CD4-positive, alpha-beta memory T cell (primary cell): ENCODE measurements at places on chromosomes 13 and 19.

DNA sequence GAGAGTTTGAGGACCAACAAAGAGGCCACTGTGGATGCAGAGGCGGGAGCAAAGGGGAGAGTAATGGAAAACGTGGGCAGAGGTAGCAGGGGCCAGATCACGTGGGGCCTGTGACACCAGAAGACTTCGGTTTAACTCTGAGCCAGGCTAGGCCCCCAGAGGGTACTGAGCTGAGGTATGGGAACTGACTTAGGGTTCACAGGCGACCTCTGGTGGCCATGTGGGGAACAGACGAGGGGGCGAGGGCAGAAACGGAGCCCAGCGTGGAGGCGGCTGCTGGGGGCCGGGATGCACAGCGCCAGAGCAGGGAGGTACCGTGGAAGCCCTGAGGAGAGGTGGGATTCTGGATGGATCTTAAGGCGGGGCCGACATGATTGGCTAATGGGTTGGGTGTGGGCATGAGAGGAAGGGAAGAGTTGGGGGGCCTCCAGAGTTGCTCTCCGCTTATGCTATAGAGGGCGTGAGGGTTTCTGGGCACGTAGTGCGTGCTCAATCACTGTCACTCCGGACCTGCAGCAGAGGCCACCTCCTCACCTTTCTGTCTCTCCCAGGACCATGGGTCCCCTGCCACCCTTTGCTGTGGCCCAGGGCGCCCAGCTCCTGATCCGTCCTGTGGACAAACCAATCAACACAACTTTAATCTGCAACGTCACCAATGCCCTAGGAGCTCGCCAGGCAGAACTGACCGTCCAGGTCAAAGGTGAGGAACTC is 13.7 kb downstream of the PVR start:
- peak; percentile 45 for DNase-seq

GRCh38 chr13:113297370-113298042 is 467 bp downstream of the LAMP1 start:
- peak; percentile 72 for DNase-seq

- no peak for DNase-seq
Measured at GRCh38 chr13:39879286-39880035, 224.0 kb downstream of the COG6 start.

GRCh38 chr13:108360139-108360538 is 90.6 kb downstream of the TNFSF13B start:
- DNase-seq = no peak

- peak; percentile 21 for DNase-seq
Measured at GRCh38 chr13:112752711-112753541, 63.1 kb downstream of the ATP11A start.

DNA sequence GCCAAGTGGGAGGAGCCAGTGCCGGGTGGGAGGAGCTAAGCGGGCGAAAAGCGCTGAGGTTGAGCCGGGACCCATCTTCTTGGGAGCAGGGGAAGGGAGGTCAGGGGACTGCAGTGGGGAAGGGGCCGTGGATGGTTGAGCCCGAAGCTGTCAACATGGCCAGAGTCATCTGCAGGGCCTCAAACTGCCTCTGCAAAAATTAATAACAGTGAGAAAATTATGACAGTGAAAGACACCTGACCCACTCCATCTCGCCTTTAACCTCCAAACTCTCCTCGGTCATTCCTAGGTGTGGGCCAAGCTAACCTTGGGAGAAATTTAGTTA is 30.1 kb downstream of the ZNF557 start:
- DNase-seq = no peak

DNA sequence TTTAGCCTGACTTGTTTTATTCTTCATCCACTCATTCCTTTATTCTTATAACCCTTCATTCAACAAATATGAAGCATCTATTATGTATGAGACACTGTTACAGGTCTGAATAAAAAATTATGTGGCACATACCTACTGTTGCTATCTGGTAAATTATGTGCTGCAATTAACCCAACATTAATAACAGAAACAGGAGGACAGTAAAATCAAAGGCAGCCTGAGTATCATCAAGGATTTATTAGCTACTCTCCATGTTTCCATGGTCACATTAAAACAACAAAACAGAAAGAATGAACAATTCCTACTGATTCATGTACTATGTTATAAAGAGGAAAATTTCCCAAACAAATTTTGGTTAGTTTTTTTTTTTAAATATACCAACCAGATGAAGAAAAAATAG is 43.9 kb downstream of the RAP2A start:
- no peak for DNase-seq

DNA sequence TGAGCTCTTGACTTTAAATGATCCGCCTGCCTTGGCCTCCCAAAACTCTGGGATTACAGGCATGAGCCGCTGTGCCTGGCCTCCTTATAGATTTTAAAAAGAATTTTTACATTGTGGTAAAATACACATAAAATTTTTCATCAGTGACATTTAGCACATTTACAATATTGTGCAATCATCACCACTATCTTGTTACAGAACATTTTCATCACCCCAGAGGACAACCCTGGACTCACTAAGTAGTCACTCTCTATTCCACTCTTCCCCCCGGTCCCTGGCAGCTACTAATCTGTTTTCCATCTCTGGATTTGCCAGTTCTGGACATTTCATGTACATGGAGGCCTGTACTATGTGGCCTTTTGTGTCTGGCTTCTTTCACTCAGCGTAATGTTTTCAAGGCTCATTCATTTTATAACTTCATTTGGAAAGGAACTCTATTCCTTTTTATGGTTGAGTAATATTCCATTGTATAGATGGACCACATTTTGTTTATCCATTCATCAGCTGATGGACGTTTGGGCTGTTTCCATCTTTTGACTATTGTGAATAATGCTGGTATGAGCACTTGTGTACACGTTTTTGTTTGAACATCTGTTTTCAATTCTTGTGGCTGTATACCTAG is 19.9 kb downstream of the MEGF8 start:
- no peak for DNase-seq

DNA sequence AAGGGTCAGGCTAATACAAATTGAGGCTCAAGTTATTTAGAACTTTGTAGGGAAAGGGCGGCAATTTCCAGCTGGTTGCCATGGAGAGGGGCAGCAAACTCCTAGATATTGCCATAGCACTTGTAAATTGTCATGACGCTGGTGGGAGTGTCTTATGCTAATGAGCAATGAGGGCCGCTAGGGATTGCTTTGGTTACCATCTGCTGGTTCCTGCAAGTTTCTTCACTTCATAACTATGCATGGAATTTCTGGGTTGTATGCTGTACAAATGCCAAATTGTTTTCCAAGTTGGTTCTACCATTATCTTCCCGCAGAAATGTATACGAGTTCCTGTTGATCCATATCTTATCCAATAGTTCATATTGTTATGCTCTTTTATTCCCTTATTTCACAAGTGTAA is 1339.4 kb downstream of the EFNB2 start:
- DNase-seq = no peak

DNA sequence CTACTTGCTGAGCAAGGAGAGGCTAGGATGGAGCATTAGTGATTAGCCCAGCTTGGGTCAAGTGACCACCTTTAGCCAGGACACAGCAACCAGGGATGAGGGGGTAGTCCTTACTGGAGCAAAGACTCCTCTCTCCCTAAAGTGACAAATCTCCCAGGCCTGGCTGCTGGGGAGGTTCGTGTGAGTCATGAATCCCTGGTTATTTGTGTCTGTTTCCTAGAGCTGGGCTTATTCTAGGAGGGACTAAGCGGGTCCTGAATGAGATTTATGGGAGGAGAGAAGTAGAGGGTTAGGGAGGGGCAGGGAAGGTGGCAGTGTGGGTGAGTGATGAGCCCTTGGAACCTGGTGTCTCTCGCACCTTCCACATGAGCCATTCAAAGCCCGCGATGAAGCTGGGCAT is 487.3 kb downstream of the TSHZ3 start:
- DNase-seq = no peak
